CD4-positive, alpha-beta T cell treated with Interleukin-17A for 4 hours (primary cell): ENCODE measurements at places on chromosomes 1 and 21.
A peak's percentile ranks its signal among the peaks of the same experiment; 100 is the strongest.

DNA sequence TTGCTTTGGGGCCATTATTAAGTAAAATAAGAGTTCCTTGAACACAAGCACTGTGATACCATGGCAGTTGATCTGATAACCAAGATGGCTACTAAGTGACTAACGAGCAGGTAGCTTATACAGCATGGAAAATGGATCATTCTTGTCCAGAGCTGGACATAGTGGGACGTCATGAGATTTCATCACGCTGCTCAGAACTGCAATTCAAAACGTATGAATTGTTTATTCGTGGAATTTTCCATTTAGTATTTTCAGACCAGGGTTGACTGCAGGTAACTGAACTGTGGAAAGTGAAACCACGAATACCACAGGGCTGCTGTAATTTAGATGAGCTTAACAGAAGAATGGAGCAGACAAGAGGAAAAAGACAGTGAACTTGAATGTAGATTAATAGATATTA, 38.9 kb downstream of the CCDC18 start:
- no peak for DNase-seq

GRCh38 chr1:174704300-174704699, 256.5 kb downstream of the GPR52 start:
- no peak for DNase-seq

- DNase-seq, result no peak
Measured at GRCh38 chr1:57615956-57616355, 192.1 kb upstream of the DAB1 start.

GRCh38 chr1:203765029-203765837, at the start of gene LAX1:
Gene LAX1, plus strand, starts transcription at chr1:203765183. Its CDS starts 383 bp downstream, at chr1:203765566.
- DNase-seq, result peak; percentile 80

GRCh38 chr1:13825033-13825432, 125.0 kb downstream of the PRDM2 start:
- no peak for DNase-seq

DNA sequence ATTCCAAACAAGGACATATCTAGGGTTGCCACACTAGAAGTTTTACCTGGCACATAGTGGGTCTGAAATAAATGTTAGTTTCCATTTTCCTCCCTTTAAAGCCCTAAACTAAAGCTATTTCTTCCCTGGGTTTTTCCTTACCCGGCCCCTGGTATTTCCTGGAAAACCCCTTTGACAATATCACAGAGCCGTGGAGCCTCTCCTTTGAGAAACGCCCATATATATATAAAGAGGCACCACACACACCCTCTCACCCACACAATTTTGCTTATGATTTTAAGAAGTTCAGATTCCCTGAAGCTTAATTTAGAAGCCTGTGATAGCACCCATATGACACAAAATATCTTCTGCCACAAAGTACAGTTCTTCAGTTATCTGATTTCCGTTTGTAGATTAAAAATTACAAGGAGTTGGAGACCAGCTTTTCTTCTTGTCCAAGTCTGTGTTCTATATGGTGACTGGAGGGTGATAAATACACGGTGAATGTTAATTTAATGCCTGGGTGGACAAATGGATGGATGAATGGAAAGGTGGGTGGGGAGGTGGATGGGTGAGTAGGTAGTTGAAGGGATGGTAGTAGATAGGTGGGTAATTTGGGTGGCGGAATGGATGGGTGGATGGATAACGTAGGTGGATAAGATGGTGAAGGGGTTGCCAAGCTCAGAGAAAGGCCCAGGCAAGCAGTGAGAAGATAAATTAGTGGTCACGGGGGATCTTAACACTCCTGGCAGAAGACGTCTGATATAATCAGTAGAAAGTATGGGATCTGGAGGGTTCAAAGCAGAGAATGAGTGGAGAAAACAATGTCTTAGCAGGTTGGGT, 154.4 kb upstream of the FGGY start:
- DNase-seq, result no peak

- DNase-seq, result no peak
Measured at GRCh38 chr1:156401681-156402081, 32.7 kb downstream of the RHBG start.
